Natural killer cell (primary cell): ENCODE measurements at places on chromosomes 2 and 18. TPM values are rescaled to one million over a fixed set of nuclear protein-coding genes. Genes with fewer than 3 reads are reported as not detected.

Gene HOXD13
- not detected for total RNA-seq

Gene CMPK2
- 5.8 TPM for total RNA-seq

Gene SIX3
- not detected for total RNA-seq

Gene C1QL2
- total RNA-seq = not detected

Gene SLC16A14
- total RNA-seq = 0.23 TPM

Gene SANBR
- total RNA-seq = 5.3 TPM

GRCh38 chr2:64506686-64507085 is 17.4 kb upstream of the AFTPH start:
- no peak overlapping the region for H3K4me3 ChIP-seq
- H3K36me3 ChIP-seq = no peaks in the 10 kb centered on the region
- no peaks in the 10 kb centered on the region for H3K27me3 ChIP-seq
- no peak for DNase-seq
- no peaks in the 10 kb centered on the region for H3K4me1 ChIP-seq

DNA sequence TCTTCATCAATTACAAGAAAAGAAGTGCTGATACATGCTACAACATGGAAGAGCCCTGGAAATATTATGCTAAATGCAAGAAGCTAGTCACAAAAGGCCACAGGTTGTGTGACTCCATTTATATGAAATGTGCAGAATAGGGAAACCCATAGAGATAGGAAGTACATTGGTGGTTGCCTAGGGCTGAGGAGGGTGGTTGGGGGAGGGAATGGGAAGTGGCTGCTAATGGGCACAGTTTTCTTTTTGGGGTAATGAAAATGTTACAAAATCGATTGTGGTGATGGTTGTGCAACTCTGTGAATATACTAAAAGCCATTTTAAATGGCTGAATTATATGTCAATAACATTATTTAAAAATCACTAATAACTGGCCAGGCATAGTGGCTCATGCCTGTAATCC is 24.3 kb upstream of the RESP18 start:
- H3K27me3 ChIP-seq = peaks cover 7% of the 10 kb centered on the region
- no peak overlapping the region for H3K27ac ChIP-seq
- no peak for DNase-seq
- no peaks in the 10 kb centered on the region for H3K36me3 ChIP-seq

DNA sequence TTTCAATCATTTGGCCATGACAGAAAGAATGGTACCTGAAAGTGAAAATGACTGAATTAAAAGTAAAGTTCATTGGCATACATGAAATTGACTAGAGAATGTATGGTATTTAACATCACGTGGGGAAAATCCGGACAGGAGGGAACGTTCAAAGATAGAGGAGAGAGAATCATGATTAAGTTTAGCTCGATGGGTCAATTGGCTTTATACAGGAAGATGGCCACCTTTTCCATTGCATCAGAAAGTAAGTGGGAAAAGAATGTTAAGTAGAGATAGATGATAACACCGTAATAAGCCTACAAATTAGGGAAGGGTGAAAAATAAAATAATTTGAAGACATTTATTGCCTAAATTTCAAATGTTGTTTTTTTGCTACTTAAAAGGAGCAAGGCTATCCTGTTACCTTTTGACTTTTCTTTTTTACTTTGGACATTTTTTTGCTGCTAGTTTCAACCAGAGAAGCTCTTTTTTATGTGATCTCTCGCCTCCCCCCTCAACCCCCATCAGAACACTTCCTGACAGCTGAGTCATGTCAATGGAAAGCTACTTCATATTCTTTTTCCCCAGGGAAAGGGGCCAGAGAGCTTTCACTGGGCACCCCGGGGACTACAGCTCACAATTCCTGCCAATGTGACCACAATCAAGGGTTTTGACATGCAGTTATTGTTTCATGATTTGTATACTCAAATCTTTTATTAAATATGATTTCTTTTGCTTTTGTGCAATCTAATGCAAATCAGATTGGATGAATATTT is 767 bp upstream of the CCDC102B start:
- no peaks in the 10 kb centered on the region for H3K36me3 ChIP-seq
- H3K27ac ChIP-seq = no peak overlapping the region
- DNase-seq = no peak
- H3K4me1 ChIP-seq = no peaks in the 10 kb centered on the region
- no peaks in the 10 kb centered on the region for H3K27me3 ChIP-seq

GRCh38 chr2:163682695-163683094 is 53.1 kb downstream of the FIGN start:
- H3K4me3 ChIP-seq = no peak overlapping the region
- no peak for DNase-seq
- H3K27ac ChIP-seq = no peak overlapping the region
- H3K36me3 ChIP-seq = no peaks in the 10 kb centered on the region
- H3K4me1 ChIP-seq = no peaks in the 10 kb centered on the region

DNA sequence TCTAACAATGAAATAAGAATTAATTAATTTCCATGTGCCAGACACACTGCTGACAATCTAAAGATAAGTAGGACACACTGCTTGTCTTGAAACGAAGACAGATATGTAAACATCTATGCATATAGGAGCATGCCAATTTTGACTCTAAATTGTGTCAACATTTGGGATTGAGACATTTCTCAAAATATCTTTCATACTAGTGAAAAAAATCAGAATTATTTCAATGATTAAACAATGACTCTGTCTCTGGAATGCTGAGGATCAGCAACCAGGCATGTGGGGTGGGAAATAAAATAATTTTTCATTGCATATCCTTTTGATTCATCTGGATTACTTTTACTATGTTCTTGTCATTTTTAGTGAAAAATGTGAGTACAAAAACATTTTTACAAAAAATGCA is 262.6 kb upstream of the SYT4 start:
- no peaks in the 10 kb centered on the region for H3K4me1 ChIP-seq
- no peak overlapping the region for H3K27ac ChIP-seq
- no peak for DNase-seq
- no peaks in the 10 kb centered on the region for H3K36me3 ChIP-seq

GRCh38 chr2:227256605-227257004 is 68.4 kb upstream of the MFF start:
- H3K27me3 ChIP-seq = no peaks in the 10 kb centered on the region
- H3K27ac ChIP-seq = no peak overlapping the region
- no peak overlapping the region for H3K4me3 ChIP-seq

GRCh38 chr18:59779979-59780378 is 82.8 kb upstream of the CCBE1 start:
- H3K4me1 ChIP-seq = no peaks in the 10 kb centered on the region
- no peaks in the 10 kb centered on the region for H3K36me3 ChIP-seq

- H3K4me3 ChIP-seq = no peak overlapping the region
- H3K27ac ChIP-seq = no peak overlapping the region
- no peaks in the 10 kb centered on the region for H3K27me3 ChIP-seq
- peaks cover under 1% of the 10 kb centered on the region for H3K4me1 ChIP-seq
- DNase-seq = no peak
Measured at GRCh38 chr2:479031-479430, 191.1 kb upstream of the ALKAL2 start.

- H3K4me1 ChIP-seq = no peaks in the 10 kb centered on the region
- H3K27me3 ChIP-seq = no peaks in the 10 kb centered on the region
- no peak overlapping the region for H3K27ac ChIP-seq
- H3K4me3 ChIP-seq = no peak overlapping the region
- no peaks in the 10 kb centered on the region for H3K36me3 ChIP-seq
- no peak for DNase-seq
Measured at GRCh38 chr18:62394006-62394763, 69.1 kb downstream of the TNFRSF11A start.

GRCh38 chr2:100957996-100958653 is 44.0 kb upstream of the RPL31 start:
- H3K4me3 ChIP-seq = no peak overlapping the region
- no peaks in the 10 kb centered on the region for H3K36me3 ChIP-seq
- no peak overlapping the region for H3K27ac ChIP-seq
- DNase-seq = no peak
- no peaks in the 10 kb centered on the region for H3K4me1 ChIP-seq
